ENCODE measurements at places on chromosomes 5 and 9. TPM values are rescaled to one million over a fixed set of nuclear protein-coding genes. Genes with fewer than 3 reads are reported as not detected.

PITX1 gene
- 40.8 TPM for total RNA-seq

ISL1 gene
- 1.4 TPM for total RNA-seq

SPAAR gene
- total RNA-seq: 0.35 TPM

GRCh38 chr5:103745353-103746065 is 182.9 kb upstream of the NUDT12 start:
- no peak for DNase-seq

- DNase-seq: no peak
These were observed 1035.7 kb upstream of the NUDT12 start for GRCh38 chr5:104598285-104598684.

DNA sequence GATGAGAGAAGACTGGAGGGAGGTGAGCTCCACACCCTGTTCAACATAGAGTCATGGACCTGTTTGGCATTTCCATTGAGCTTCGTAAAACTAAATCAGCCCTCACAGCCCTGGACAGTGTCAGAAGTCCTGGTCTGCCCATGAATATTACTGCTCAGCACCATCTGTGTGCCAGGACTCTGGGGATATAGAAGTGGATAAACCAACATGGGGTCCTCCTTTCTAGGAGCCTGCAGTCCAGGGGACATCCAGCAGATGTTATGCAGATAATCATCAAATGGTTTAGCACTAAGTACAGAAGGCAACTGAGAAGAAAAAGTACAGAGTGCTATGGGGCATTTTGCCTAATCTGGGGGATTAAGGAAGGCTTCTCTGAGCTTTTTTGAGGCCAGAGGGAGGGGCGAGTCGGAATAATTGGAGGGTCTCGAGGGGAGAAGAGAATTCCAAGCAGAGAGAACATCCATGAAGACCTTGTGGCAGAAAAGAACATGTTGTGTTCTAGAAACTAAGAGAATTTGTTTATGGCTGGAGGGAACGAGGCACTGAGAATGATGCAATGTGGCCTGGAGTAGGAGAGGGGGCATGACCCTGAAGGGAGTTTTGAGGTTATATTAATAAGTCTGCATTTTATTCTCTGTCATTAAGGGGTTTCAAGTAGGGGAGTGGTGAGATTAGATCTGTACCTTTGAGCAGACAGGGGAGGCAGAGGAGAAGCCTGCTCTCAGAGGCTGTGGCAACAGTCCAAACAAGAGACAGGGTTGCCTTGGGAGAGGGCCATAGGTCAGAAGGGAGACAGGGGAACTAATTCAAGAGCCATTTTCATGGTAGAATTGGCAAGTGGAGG is 63.5 kb upstream of the SLC2A8 start:
- no peak for DNase-seq

Data from PC-3 (cell line).